ENCODE measurements at places on chromosomes 5 and 9.

- no peak for DNase-seq
Measured at GRCh38 chr5:64331597-64332277, 166.1 kb downstream of the RNF180 start.

DNA sequence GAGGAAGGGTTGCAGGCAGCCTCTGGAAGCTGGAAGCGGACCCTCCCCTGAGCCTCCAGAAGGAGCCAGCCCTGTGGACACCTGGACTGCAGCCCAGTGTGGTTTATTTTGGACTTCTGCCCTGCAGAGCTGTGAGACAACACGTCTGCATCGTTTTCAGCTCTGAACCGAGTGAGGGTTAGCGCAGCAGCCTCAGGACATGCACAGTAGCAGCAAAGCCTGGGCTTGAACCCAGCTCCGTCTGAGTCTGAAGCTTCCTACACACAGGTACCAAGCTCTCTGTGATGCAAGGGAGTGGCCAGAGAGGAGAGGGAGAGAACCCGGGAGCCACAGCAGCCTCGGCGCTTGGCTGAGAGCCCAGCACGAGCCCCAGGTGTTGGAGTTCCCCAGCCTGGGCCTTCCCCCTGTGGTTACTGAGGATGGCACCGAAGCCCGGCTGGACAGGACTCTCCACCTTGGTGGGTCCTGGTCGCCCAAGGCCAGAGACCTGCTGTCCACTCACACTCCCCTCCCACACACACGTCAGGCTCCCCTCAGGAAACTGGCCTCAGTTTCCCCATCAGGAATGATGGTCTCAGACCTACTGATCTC, 128.2 kb downstream of the OLFM1 start:
- peak; percentile 86 for DNase-seq

DNA sequence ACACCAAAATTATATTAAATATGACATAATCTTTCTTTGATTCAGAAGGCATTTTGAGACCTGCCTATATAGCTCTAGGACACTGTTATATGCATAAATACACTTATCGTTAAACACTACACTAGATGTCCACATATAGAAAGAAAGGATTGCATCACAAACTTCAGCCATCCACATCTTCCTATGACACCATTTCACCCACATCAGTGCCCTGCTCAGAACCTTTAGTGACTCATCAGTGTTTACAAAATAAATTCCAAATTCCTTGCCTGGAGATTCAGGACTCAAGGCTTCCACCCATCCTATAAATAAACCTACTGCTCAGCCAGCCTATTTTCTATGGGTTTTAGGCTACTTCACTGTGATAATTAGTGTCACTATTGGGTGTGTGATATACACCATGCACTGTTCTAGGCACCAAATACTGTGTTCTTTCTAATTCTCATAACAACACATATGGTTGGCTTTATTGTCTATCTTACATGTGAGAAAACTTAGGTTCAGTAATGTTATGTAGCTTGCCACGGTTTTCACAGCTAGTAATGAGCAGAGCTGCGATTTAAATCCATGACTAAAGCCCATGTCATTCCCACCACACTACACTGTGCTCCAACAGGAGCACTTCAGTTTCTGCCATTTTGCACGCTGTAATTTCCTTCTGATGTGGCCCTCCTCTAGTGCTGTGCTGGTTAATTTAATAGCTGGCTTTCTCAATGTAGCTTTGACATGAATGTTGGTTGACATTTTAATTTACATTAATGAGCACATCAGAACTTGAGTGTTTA, 103.3 kb downstream of the SREK1 start:
- DNase-seq, result no peak

GRCh38 chr5:159100025-159100781, 487 bp upstream of the EBF1 start:
- DNase-seq, result peak; percentile 98

DNA sequence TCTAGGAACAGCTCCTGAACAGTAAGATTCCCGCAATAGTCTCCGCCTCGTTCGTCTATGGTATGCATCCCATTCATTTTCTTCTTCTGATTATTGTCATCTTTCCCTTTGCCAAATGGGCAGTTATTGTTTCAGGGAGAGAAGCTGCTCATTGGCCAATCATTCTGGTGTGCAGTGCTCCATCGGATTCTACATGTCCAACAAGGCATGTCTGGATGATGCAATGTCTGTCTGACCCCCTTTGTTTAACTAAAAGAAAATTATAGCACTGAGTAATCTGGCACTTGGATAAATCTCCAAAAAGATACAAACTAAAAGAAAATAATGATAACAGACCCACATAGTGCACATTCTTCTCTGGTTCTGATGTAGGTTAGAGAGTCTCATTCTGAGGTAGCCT, 515.6 kb upstream of the DMAC1 start:
- no peak for DNase-seq

- DNase-seq, result no peak
Measured at GRCh38 chr5:56986626-56986947, 34.7 kb upstream of the MIER3 start.

DNA sequence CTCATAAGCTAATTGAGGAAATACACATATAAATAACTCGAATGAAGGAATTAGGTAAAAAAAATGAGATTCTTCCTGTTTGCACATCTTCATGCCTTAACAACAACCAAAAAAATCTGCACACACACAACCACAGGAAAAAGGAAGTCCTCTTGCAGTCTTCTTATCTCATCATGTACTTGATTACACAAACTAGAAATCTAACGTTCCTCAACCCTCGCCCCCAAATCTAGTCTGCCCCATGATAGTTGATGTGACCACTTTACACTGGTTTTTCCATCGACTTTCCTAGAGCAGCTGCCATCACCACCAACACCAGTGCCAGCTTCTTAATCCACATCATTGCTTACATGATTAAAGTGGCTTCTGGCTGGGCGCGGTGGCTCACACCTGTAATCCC, 31.2 kb upstream of the RNU6ATAC start:
- DNase-seq, result peak; percentile 27

DNA sequence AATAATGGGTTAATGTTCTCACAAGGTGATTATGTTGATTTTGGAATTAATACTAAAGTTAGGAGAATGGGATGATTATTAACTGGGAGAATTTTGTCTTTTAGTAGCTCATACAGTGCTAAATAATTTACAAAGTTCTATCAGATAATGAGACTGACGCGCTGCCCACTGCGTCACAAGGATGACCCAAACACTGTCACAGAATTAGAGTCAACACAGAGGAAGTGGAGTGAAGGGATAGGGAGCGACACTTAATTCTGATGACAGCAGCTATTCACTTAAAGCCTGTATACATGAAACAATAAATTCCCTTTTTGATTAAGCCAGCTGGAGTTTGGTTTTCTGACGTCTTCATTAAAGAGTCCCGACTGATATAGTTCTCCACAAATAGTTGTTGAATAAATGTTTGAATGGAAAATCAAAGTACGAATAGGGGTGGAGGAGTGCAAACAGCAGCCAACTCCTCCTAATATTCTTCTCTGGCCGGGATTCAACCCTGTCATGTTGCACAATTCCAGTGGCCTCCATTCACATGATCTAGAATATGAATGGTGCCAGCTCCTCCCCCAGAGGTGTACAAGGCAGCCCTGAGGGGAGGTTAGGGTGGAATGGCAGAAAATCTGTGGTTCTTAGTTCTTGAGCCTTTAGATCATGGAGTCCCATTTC, 140.3 kb downstream of the PCSK1 start:
- no peak for DNase-seq

- no peak for DNase-seq
Measured at GRCh38 chr9:127972236-127972871, 8.4 kb downstream of the EEIG1 start.
